ENCODE measurements at places on chromosomes 3 and 15.

DNA sequence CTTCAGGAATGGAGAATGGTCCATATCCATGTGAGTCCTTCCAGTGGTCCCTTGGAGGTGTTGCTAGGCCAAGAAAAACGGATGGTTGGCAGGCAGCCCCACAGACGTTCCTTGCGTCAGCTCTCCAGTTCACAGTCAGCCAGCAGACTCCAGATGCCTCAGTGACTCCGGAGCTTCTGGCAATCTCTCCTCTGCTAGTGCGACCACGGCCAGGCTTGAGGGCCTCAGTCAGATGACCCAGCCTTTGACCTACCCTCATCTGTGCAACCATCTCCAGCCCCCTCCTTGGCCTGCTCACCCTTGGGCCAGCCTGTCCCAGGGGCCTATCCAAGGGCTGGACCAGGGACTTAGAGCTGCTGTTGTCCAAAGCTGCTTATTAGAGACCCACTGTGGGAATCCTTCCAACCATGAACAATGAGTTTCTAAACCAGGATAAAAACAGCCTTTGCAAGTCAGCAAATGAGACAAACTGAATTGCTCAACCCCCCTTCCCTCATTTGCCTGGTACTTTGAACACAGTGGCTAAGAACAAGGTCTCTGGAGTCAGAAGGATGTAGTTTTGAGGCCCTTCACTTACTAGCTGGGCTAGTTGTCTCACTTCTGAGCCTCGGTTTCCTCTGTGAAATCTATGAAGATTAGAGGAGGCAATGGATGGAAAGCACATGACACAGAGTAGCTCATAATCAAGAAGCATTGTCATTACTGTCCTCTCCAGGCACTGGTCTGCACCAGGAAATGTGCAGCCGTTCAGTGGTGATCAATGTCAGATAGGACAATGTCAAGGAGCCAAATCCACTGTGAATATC, 44.8 kb downstream of the ANP32A start:
- no peak for DNase-seq

GRCh38 chr15:45759936-45760335, 125.1 kb downstream of the SQOR start:
- no peak for DNase-seq

DNA sequence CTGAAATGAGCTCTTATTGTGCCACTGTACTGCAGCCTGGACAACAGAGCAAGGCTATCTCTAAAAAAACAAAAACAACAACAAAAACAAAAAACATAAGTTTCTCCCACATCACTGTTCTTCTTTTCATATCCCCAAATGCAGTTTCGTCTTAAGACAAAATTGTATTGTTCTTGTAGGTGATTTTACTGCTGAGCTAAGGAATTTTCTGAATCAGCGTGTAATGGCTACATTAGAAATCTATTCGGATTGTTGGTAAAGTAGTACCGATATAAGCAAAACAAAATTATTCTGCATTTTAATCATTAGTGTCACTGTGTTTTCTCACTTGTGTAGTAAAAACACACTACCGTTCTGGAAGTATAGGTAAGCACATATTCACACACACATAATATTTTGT, 512.5 kb downstream of the ROBO1 start:
- no peak for DNase-seq

- DNase-seq, result no peak
Observed at GRCh38 chr3:80017369-80017768, 249.6 kb upstream of the ROBO1 start.

DNA sequence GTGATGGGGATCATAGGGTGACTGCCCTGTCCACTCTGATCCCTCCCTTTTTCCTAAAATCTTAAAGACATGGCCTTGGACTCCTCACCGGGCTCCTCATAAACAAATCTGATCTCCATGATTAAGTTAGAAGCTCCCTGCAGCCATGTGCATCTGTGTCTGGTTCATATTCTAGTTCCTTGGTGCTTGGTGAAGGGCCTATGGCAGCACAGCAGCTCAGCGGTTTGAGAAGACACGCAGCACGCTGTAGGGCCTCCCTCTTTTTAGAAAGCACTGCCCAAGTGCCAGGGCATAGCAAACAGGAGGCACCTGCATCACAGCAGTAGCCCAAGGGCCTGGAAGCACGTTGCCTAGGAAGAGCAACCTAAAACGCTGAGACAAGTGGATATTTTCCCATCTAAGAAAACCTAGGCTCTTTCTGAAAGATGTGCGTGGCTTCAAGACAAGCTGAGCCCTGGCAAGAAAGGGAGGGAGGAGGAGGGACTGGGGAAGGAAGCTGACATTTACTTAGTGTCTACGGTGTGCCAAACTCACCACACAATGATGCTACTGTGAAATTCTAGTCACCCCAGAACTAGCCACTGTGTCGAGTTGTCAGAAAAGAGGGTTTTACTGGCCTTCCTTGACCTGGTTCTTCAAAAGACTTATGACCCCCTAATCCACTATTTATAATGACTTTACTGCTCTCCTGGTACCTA, 14.9 kb upstream of the ULK3 start:
- DNase-seq, result no peak

DNA sequence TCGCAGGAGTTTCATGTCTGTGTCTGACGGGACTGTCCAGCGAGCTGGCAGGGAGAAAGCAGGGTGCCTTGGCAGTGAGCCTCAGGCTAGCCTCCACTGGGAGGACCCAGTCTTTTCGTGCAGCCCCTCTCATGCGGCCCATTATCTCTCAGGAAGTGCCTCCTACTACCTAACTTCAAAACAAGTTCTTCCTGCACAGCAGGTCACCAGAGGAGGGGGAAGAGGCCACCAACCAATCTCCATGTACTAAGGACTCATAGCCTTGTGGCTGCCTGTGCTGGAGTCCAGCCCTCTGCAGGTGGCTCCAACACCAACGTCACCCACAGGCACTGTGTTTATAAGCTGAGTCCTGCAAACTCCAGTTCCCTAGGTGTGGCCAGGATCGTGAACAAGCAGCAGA, 4.8 kb downstream of the VIPR1 start:
- DNase-seq, result no peak

DNA sequence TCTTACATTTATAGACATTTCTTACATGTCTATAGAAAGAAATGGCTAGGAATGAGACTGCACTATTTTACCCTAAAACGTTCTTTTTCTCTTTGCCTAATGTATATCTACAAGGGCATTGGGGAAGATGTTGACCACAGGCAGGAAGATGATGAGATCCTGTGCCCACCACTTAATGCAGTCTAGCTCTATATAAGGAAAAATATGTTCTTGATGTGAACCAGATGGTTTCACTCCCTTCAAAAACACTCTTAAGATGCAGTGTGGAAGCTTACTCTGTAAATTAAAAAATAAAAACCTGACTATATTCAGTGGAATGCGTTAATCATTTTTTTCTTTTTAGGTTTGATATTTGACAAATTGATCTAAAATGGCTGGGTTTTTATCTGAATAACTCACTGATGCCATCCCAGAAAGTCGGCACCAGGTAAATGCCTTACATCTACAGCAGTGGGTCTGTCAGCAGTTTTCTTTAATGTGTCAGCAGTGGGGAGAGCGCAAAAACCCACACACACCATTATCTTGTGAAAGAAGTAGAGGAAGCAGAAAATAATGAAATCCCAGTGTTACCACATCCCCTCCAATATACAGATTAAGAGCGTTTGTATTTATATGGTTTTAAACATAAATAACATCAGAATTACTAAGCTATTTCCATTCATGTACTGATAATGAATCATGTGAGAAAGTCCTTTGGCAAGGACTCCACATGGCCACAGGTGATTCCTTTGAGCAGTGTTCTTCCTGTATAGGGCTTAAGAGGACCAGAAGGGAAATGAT, 10.1 kb downstream of the AGTR1 start:
- DNase-seq, result no peak

GRCh38 chr3:23484386-23484785, 281.3 kb downstream of the UBE2E2 start:
- DNase-seq, result no peak

DNA sequence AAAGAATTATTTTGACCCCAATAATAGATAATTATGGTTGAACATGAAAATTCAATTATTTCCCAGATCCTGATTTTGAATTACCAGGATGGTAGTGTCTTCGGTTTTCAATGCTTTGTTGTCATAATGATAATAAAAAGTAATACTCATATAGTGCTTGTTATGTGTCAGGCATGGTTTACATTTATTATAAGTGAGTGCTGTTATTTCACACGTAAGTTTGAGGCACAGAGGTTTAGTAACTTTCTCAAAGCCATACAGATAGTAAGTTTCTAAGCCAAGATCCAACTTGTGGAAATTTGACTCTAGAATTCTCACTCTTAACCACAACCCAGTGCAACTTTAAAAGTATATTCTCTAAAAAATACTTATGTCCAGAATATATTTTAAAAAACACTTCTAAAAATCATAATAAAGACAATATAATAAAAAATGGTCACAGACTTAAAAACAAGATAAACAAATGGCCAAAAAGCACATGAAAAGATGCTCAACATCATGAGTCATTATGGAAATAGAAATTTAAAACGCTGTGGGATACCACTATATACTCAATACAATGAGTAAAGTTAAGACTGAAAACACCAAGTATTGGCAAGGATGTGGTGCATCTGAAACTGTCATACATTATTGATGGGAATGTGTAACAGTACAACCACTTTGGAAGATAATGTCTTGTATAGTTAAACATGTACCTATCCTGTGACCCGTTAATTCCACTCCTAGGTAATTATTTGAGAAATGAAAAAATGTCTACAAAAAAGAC, 45.2 kb downstream of the SPRED1 start:
- no peak for DNase-seq

GRCh38 chr15:32683906-32684584, 33.8 kb upstream of the GREM1 start:
- DNase-seq, result no peak

GRCh38 chr3:49787182-49787464, 781 bp upstream of the IP6K1 start:
- DNase-seq, result no peak

DNA sequence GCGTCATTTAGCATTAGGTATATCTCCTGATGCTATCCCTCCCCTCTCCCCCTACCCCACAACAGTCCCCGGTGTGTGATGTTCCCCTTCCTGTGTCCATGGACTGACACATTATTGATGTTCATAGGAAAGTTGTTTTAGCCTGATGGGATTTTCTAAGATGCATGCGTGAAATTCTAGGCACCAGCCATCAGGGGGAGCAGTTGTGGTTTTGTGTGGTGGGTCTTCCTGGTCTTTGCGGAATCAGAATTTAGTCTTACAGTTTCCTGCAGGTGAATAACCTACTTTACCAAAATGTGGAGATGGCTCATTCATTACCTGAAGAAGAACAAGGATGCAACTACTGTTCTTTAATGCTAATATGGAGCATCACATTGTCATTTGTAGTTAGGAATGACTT, 455.0 kb upstream of the THBS1 start:
- DNase-seq, result no peak

DNA sequence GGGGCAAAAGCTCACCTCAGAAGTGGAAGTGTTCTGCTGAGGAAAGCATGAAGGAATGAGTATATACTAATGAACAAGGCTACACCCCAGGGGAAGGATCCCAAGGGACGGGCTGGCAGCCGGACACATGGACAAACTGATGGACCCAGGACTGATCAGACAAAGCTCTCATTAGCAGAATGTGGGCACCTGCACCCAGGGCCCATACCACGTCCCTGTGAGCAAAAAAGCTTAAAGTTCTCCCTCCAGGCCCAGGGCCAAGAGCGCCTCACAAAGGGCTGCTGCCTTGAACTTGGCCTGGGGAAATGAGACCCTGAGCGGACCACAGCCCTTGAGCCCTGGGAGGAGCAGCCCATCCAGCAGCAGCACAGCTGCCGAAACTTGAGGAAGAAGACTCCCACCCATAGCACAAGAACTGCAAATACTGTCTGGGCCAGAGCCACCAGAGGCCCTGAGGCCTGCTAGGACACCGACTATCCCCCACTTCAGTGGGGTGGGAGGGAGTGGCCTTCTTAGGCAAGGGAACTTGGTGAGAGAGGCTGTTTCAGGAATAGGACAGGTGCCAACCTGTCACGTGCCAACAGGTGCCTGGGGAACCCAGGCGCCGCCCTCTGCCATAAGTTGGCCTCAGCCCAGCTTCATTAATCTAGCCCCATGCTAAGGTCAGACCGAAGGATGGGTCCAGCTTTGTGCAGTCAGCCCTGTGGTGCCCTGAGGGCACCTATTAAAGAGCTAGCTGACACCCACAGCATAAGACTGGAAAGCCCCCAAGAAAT, 2.3 kb upstream of the GMPPB start:
- DNase-seq, result no peak

DNA sequence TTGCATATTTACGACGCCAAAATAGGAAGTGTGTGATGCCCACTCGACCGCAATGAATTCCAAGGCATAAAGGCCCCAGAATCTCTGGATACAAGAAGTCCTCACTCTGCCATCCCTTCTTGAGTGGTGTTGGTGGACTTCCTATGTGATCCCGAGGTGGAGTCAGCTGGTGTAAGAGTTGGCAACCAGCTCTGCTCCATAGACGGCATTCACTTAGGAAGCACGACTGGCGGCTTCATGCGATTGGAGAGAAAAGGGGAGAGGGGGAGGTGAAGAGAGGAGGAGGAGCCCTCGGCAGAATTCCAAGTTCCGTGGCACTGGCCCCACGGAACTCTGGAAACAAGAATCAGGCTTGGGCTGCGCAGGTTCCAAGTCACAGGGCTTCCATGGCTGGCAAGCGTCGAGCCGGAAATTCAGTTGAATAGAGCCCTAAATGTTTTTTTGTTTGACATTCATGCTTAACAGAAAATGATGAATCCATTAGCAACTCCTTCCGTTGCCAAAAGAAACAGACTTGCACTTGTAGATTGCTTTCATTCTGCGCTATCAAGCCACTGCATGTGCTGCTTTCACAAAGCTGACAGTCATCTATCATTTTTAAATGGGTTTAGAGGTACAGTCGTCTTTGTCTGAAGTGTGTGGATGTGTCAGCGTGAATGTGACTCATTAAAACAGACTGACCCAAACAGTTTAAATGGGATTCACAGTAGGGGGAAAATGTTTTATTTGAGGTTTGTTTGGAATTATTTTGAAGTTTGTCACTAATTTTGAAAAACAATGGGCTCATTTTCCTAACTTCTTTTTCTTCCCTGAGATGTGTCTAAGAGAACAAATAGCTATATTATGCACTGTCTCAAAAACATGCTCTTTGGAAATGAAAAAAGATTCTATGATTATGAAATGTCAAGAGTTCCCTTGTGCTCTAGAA, 428.3 kb upstream of the ATP11B start:
- DNase-seq, result no peak

DNA sequence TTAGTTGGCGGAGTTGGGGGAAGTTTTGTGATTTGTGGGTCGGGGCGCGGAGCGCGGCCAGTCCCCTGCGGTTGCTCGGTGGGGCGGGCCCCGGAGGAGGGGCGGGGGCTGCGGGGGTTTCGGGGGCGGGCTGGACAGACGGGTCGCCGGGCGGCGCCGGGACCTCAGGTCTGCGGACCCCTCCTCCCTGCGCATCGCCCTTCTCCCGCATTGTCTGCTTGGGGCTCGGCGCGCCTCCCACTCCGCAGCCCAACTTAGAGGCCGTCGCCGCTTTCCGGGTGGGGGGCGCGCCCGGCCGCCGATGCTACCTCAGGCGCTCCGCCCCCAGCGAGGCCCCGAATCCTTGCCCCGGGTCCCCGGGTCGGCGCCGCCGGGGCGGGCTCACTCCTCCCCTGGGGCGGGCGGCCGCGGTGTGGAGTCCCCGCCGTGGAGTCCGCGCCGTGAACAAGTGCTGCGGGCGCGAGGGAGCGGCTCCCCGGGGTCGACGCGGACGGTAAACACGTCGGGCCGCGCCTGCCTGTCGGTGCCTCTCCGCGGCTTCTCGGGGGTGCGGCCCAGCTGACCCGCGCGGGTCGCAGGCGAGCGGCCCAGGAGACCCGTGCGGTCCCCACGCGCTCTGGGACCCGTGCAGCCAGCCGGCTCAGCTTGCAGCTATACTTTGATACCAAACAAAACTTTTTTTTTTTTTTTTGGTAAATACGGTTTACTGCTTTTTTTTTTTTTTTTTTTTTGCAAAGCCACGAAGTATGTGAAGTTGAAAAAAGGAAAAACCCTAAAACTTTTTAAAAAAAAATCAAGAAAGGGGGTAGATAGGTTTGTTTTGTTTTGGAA, 624 bp downstream of the AKAP13 start:
- peak; percentile 39 for DNase-seq

Data from stimulated activated CD8-positive, alpha-beta memory T cell treated with anti-CD3 and anti-CD28 coated beads, Interleukin-15, amount 100 ng/mL, for 4 hours (primary cell).